SK-N-SH treated with all-trans-retinoic acid at 6 μM for 48 hours (cell line): ENCODE measurements at places on chromosomes 12 and 14.

DNA sequence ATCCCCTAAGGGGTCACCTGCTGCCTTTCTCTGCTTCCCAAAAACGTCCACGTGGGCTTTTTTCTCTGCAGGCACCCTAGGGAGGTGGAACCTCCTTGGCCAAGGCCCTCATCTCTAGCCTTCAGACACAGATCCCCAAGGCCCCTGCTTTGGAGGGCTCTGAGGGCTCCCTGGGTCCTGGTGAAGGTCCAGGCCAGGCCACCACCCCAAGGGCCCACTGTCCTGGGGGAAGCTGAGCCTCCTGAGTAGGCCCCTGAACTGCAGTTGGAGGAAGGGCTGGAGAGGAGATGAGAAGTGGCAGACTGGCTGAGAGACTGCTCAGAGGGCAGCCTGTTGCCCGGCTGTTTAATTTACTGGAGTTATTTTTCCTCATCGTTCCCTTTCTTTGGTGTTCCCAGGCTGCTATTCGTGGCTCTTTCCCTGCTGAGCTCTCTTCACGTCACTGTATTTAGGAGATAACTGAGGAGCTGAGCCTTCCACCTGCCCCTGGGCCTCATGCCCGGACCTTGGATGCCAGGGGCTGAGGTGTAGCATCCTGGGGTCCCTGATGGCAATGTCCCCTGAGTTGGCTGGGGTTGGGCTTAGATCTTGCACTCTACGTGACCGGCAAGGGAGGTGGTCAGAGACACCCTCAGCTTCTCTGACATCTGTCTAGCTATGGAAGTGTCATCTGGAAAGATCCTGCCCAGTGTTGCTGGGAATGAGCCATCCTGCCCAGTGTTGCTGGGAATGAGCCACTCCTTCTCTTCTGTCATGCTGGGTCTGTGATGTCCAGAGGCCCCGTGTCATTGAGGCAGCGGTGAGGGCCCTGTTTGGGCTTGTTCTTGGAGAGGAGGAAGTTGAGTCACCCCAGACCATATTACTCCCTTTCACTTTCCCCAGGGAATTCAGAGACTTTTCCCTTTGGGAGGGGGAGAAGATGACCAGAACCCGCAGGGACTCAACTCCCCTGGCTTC, 139.8 kb downstream of the TSPAN9 start:
- peak; percentile 32 for ATAC-seq

GRCh38 chr12:108622921-108623514, 10.7 kb downstream of the SELPLG start:
- no peak for ATAC-seq

DNA sequence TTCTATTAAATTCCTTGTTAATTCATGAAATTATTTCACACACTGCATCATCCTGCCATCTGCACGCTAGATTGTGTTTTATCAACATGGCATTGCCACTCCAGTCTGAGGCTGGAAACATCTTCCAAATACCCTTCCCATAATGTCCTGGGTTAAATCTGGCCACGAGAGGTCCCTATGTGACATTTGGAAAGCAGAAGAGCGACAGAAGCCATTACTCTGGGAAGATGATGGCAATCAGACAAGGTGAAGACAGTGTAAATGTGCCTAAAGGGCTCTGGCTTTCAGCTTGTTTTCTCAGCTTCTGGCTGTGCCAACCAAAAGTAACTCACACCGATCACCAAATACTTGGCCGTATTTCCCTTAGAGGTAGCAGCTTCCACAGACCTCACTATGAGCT, 144.8 kb downstream of the CAPZA3 start:
- no peak for ATAC-seq

DNA sequence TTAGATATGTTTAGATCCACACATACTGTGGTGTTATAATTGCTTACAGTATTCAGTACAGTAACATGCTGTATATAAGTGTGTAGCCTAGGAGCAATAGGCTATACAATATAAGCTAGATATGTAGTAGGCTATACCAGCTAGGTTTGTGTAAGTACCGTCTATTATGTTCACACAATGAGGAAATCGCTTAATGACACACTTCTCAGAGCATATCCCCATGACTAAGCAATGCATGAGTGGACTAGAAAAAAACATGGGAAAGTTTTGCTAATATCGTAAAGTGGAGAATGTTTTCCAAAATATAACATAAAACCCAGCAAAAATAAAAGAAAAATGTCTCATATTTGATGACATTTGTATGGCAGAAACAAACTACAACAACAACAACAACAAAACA, 27.3 kb downstream of the AKAP3 start:
- ATAC-seq: no peak

DNA sequence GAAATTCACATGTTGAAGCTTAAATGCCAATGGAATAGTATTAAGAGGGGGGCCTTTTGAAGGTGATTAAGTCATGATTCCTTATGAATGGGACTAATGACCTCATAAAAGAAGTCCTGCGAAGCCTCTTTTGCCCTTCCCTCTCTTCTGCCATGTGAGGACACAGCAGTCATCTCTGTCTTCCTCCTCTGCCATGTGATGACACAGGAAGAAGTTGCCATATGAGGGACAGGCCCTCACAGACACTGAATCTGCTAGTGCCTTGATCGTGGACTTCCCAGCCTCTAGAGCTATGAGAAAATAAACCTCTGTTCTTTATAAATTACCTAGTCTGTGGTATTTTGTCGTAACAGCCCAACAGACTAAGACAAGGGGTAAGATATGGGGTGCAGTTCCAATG, 100.7 kb downstream of the VCPKMT start:
- no peak for ATAC-seq
